Breast epithelium (tissue), 4 donors: ENCODE measurements at places on chromosomes 5 and 9. TPM values are rescaled to one million over a fixed set of nuclear protein-coding genes. Genes with fewer than 3 reads are reported as not detected.

DNA sequence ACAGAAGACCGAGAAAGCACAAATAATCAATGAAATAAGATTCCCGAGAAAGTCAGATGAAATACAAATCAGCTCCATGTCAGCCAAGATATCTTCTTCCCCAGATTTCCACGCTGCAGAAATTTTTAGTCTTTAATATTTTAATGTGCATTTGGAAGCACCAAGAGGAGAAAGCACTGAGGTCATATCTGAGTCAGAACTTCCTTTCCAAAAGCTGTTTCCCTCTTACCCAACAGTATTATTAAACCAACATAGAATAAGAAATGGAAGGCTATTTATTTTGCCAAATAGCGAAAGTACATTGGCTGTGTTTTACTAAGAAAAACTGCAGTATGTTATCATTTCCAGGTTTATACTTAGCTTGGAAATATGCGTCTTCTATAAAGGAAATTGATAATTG lies 772.1 kb upstream of the CDH9 start:
- DNase-seq, result no peak

IFNB1 gene
- total RNA-seq, result not detected

- DNase-seq, result no peak
These were observed 531 bp downstream of the MVB12B start for GRCh38 chr9:126327006-126327713.

DNA sequence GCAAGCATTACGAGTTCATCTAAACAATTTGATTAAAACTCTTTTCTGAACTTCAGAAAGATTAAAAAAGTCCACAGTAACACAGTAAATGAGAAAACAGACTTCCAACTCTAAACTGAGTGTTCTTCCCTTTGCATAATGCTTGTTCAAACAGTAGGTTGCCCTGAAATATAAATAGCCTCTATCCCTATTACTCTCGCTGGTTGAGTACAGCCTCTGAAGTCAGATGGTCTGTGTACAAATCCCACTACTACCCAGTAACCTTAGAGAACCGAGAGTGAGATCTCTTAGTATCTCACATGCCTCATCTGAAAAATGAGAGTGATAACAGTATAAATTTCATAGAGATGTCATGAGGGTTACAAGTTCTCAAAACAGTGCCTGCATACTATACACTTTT lies 591.6 kb downstream of the CAAP1 start:
- DNase-seq, result no peak

LCP2 gene
- 21.8 TPM for total RNA-seq

- DNase-seq, result no peak
These were observed 233.7 kb downstream of the GLIS3 start for GRCh38 chr9:4066120-4066519.

FOXD4L5 gene
- total RNA-seq, result not detected

GRCh38 chr5:25540628-25541027 lies 895.9 kb upstream of the CDH10 start:
- DNase-seq, result no peak

DNA sequence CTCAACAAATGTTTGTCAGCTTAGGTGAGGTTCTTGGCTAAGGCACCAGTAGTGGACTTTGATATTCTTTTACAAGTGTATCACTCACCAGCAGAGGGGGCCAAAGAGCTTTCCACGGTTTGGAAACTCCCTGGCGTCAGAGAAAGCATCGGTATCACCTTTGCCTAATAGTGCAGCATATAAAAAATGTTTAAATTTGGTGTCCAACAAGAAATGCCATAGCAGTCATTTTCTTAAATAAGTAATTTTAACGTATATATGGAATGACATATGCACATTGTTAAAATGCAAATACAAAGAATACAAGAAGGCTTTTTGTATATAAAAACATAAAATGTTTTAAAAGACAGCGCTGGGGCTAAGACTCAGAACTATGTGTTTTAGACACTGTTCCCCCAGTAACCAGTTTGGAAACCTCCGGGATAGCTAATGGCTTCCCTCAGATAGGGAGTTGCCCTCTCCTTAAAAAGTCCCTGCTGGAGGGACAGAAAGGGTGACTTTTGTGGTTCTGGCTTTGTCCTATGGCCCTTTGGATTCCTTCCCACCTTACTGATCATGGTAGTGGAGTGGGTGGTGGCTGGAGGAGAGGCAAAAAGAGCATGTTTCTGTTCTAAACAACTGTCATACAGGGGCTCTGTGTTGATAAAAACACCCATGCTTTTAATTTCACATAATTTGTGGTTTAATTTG lies 124.6 kb downstream of the GPBP1 start:
- peak; percentile 78 for DNase-seq

DNA sequence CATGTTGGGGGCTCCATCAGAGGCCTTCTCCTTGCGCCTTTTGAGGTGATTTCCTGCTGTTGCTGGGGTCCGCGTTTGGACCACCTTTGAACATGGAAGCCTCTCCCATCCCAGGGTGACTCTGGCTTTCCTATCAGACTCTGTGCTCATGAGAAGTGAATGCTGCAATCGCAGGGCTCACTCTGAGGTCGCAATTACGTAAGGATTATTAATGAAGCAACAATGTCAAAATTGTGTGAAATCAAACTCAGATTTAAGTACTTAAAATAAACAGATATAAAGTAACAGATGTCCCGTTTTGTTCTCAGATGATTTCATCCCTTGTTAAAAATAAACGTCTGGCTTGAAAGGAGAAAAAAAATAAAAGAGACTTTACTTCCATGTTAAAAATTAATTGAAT lies 634.2 kb downstream of the BNC2 start:
- DNase-seq, result no peak

DNA sequence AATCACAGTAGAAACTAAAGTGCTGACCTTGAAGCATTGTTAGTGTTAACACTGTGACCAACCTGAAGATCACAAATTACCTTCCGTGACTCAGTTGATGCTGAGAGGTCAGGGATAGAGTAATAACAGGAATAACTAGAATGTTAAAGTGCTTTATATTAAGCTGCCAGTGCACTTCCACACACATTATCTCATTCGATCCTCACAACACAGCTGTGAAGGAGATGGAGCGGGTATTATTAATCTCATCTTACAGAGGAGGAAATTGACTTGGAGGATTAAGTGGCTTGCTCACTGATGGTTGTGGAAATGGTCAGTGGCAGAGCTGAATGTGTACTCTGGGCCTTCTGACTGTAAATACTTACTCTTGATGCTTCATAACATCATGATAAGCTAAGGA lies 252.5 kb upstream of the DMRT1 start:
- DNase-seq, result no peak

FAM169A gene
- total RNA-seq, result 0.64 TPM

PPP3R2 gene
- not detected for total RNA-seq

LMX1B gene
- total RNA-seq, result 9.2 TPM

DNA sequence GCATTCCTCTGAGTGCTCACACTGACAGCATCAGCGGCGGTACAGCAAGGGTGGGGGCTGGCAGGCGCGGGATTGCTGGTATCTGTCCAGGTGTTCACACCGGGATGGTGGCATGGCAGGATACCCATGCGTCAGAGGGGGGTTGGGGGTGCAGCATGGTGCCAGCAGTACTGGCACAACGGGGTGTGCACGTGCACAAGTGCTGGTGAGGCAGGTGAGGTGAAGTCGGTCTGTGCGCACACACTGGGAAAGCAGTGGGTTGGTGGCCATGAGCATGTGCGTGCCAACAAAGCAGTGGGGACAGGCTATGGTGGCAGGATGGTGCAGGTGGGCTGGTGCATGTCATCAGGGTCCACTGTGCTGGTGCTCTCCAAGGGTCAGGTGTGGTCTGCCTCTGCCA lies 819.6 kb upstream of the EDIL3 start:
- DNase-seq, result no peak

DNA sequence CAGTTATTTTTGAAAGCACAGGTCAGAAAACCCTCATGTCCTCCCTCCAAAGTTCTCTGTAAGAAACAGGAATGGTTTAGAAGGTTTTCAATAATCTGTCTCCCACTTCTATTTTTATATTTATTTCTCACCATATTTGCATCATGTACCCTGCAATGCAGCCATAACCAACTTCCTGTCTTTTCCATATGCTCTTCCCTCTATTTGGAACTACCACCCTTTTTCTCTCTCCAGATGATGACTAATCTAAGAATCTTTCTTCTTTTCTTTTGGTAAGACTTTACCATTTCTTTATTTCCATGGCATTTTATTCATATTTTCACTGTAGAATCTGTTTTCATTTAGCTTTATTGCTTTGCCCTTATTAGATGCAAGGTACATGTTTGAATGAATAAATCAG lies 33.9 kb downstream of the MAN2A1 start:
- DNase-seq, result no peak

DNA sequence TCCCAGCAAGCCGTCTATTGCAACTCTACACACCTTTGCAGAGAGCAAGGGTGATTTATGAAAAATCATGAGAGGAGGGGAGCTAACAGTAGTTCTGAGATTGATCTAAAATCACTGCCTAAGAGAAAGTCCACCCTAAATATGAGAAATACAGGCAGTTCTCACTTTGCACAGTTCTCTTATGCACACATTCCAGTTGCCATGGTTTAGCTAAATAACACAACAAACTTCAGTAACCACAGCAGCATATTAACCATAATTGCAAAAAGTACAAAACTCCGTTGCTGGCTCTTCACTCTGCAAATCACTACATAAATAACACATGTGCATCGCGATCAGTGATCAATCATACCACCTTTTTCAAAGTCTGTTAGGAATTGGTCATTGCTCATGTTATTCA lies 31.1 kb downstream of the PGGT1B start:
- DNase-seq, result no peak

DNA sequence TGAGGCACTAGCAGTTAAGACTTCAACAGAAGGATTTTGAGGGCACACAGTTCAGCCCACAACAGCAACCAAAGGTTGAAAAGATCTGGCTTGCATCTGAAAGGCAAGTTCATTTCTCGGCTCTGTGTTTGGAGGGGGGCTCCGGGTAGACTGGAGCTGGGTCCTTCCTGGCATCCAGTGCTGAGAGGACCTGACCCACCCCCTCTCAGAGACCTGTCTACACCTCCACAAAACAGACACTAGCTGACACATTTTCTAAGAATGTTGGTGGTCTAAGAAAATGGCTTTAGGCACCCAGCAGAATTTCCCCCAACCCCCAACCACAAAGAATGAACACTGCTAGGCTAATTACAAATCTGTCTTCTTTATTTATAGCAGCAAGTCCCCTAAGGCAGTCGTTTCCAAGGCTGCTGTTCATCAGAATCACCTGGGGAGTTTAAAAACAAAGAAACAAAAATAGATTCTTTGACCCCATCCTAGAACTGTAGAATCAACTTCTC lies 6.2 kb upstream of the PTCH1 start:
- DNase-seq, result no peak

STK10 gene
- total RNA-seq, result 23.3 TPM

DNA sequence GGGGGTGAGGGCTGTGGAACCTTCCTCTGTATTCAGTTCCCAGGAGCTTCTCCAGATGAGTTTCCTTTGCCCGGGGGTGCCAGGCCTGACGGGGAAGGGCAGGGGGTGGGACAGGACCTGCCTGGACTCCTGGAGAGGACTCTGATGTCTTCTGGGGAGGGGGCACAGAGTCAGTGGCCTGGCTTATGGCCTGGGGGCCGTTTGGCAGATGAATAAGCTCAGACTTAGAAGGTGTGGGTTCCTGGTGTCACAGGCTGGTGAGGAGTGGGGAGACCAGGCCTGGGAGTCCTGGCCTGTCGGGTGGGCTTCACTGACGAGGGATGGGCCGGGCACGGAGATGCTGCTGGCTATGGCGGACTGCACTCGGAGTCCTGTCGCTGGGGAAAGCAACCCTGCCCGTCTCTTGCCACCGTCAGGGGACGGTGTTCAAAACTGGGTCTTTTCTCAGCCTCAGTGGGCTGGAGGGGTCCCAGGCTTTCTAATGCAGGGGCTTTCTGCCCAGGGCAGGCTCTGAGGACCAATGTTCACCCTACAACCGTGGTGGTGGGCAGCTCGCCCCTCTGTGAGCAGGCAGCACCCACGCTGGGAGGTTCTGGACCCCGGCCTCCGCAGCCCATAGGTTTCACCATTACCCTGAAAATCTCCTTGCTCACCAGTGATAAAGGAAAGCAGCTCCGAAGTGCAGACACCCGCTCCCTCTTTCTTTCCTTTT lies 16.2 kb downstream of the COL5A1 start:
- DNase-seq, result no peak

TCF7 gene
- 6.6 TPM for total RNA-seq

GRCh38 chr9:137552022-137552768 lies 516 bp downstream of the MRPL41 start:
- peak; percentile 36 for DNase-seq

DNA sequence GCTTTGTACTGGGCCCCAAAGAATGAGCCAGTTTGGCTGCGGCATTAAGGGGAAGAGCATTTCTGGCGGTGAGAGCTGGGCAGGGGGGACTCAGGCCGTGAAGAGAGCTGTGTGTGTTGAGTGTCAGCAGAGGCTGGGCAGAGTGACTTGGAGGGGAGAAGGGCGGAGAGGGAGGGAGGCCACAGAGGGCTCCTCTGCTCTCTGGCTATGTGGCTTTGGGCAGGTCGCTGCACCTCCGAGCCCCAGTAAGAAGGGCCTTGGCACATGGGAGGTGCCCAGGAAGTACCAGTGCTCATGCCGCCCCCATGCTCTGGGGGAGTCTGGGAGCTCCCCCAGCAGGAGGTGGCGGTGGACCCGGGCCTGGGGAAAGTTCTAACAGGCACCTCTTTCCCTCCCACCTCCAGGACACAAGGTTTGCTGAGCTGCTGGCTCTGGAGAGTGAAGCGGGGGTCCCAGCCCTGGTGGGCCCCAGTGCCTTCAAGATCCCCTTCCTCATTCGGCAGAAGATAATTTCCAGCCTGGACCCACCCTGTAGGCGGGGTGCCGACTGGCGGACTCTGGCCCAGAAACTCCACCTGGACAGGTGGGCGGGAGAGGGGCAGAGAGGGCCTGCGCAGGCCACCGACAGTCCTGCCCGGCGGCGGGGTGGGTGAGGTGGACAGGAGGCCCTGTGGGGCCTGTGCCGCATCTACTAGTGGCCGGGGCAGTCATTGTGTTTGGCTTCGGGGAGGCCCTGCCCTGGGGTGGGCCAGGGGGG lies 20.1 kb downstream of the HK3 start:
- DNase-seq, result no peak

DNA sequence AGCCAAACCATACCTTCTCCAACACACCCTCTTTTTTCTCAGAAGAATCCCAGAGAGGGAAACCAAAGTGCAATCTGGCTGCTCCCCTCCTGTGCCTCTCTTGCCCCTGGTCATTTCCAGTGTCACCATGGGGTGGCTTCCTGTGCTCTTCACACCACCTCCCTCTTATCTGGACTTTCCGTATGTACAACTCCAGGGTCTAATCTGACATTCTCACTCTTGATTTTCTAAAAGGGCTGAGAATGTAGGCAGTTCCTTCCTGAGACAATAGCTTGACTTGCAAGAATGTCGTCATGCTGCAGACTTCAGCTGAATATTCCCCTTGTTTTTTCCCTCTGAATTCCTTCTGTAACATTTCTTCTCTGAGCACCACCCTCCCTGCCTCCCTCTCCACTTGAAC lies 110.2 kb downstream of the FBXL7 start:
- no peak for DNase-seq

LSM11 gene
- 5.7 TPM for total RNA-seq

- no peak for DNase-seq
These were observed 52.8 kb upstream of the PRSS3 start for GRCh38 chr9:33742519-33742918.

SLC6A19 gene
- total RNA-seq, result not detected

DNA sequence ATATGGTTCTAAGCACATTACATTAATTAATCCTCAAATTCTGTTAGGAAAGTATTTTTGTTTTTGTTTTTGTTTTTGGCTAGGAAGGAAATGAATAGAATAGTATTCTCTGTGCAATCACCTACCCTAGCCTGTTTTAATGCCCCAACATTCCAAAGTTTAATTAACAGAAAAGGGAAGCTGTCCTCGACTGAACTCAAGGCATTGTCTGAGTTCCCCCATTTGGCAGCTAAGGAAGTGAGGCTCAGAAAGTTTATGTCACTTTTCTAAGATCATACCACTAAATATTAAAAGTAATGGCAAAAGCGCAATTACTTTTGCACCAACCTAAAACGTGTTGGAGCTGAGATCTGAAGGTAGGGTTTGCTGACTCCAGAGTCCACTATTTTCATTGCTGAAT lies 59.8 kb downstream of the FGF1 start:
- no peak for DNase-seq
